Activated CD8-positive, alpha-beta memory T cell treated with anti-CD3 and anti-CD28 coated beads for 48 hours (primary cell): ENCODE measurements at places on chromosomes 5 and 9.

DNA sequence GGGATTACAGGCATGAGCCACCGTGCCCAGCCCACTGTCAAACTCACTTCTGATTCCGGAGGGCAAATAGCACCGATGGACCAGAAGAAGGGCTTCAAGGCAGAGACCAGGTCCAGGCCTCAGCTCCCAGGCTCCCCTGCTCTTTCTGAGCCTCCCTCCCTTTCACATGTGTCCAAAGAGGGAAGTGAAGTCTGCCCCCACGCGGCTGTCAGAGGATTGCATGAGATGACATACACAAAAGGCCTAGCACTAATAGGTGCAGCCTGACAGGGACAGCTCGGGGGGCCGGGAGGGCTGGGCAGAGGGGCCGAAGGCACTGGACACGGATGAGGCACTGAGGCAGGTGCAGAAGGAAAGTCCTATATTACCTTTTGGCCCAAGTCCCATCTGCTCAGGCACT, 16.1 kb downstream of the FBP1 start:
- no peak for DNase-seq

GRCh38 chr9:86347991-86348390, 6.2 kb downstream of the TUT7 start:
- DNase-seq = no peak

- DNase-seq = no peak
These were observed 348.4 kb upstream of the FTMT start for GRCh38 chr5:121503111-121503840.

GRCh38 chr5:42377496-42377895, 45.7 kb upstream of the GHR start:
- no peak for DNase-seq

DNA sequence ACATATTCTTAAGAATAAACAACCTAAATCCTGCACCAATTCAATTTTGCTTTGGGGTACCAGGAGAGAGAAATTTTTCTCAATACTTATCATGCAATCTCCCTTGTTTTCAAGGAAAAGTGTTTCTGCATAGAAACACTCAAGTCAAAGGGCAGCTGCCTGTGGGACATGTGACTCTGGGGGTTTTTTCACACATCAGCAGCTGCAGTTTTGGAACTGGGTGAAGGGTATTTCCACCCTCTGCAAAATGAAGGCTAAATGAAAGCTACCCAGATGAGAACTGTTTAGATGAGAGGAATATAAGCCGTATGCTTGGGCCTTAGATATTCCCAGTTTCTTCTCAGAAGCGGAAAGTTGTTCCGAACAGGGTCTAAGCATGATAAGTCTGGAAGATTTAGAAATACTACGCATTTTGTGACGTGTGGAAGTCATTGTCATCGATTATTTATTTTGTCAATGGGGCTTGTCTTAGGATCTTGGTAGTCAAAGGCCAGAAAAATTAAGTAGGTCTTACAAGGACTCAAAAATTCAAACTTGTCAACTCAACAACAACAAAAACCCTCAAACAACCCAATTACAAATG, 64.3 kb upstream of the BOD1 start:
- DNase-seq = no peak

- no peak for DNase-seq
These were observed 261.2 kb downstream of the ARL15 start for GRCh38 chr5:54049144-54049543.

- DNase-seq = no peak
These were observed 509.2 kb downstream of the CDH10 start for GRCh38 chr5:24135536-24135935.

GRCh38 chr9:136597141-136597885, 51.5 kb upstream of the NOTCH1 start:
- no peak for DNase-seq

DNA sequence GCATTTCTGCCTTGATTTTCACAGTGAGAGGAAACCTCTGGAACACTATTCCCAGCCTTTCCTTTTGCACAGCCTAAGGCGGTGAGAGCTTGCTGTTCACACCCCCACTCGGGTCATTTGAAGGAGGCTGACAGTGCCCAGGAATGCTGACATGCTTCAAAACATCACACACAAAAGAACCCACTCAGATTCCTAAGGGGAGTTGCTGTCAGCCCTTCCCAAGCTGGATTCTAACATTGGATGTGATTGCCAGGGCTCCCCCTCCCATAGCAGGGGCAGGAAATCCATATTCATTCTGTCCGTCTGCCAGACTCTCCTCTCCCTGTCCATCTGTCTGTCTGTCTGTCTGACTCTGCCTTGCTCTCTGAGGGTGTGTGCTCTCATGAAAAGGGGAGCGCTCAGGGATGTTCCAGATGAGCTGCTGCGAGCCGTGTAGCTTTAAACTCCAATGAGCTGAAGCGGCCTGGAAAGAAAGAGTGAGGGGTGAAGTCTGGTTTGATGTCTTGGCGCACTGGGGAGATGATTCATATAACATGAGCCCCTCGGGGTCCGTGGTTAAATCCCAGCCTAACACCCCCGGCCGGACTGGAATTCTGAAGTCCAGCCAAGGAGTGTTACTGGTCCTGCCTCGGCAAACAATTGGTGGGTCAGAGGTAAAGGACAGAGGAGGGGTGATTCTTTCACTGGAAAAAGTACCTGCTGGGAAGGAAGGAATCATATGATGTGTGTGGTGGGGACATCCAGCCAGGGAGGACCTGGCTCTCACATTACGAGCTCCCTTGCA, 517.0 kb downstream of the CCDC171 start:
- no peak for DNase-seq

GRCh38 chr9:2933165-2934095, 89.5 kb upstream of the PUM3 start:
- DNase-seq = no peak

DNA sequence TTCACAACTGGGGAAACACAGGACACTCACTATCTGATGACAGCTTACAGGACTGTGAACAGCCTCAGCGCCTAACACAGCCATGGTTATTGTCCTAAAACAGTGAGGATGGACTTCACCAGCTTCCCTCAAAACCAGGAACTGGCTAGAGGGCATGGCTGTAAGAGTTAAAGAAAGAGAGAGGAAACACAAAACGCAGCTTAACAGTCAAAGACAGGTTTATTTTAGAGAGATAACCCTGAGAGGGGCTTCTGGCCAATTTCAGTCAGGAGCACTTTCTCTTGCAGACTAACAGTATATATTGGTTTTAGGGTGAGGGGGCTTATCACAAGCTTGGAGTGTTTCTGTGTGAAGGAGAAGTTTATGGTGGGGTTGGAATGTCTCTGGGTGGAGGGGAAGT, 35.7 kb upstream of the RANBP17 start:
- no peak for DNase-seq

DNA sequence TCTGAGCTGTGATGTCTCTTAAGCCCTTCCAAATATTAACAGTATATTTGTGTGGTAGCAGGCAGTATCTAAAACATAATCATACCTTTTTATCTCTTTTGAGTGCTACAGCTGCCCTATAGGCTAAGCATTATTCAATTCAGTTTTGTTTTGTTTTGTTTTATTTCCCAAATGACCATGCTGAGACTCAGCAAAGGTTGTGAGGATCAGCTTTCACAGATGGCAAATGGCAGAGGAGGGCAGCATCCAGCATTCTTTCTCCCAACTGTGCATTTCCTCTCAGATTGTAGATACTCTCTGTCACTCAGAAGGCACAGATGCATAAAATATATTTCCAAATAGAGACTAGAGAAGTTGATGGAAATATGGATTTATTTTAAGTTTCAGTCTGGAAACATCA, 90.7 kb downstream of the DAPK1 start:
- DNase-seq = no peak

GRCh38 chr5:178335302-178336030, 102.9 kb upstream of the PHYKPL start:
- no peak for DNase-seq

DNA sequence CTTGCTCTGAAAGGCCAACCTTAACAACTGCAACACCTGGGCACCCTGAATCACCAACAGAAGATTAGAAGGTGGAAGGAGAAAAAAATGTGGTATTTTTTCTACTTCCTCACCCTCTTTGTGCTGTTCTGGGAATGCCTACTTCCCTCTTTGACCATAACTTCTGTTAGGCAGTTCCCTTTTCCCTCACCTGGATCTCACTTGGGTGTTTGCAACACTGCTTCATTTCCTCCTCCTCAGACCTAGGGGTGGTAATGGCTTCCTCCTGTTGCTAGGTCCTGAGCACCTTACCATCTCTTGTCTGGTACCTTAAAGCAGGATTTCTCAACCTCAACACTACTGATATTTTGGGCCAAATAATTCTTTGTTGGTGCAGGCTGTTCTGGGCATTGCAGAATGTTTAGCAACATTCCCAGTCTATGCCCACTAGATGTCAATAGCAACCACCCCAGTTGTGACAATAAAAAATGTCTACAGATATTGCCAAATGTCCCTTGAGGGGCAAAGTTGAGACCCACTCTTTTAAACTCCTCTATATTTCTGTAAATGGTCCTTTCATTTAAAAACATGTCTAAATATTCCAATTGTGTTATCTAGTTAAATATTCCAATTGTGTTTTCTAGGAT, 300.0 kb upstream of the VLDLR start:
- no peak for DNase-seq

GRCh38 chr5:40678460-40679147, 1.1 kb upstream of the PTGER4 start:
- DNase-seq = no peak

GRCh38 chr5:142749321-142749720, 20.9 kb upstream of the ARHGAP26 start:
- DNase-seq = no peak

GRCh38 chr5:66144834-66145390, 812 bp downstream of the SREK1 start:
- no peak for DNase-seq

DNA sequence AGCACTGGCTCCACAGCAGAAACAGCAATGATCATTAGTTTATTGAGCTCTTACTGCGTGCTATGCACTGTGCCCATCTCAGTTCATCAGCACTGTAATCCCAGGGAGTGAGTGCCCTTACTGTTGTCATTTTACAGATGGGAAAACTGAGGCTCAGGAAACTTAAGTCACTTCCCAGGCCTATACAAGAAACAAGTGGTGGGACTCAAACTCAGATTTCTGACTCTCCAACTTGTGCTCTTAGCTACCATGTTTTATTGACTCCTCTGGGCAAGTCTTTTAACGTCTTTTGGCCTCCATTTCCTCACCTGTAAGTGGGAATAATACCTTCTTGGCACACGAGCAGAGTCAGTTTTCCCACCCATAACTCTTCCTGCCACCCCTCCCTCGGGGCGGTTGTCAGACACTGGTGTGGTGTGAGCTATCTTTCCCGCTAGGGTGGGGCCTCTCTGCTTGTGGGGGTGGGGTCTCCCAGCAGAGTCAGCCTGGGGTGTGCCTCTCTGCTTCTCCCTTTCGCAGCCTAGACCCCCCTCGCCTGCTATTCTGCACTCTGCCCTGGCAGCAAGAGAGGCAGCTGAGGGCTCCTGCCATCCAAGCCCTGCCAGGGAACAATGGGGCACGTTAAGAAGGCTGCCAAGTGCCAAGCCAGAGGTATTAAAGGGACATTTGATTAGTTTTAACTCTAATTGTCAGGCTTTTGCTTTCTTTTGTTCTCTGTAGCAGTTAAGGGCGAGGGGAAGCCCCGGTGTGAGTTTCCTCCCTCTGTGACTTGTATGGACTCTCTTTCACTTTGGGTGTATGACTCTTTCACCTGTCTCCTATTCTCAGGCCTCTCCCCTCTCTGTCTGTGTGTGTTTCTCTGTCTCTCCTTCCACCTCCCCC, 12.1 kb downstream of the GALNT10 start:
- no peak for DNase-seq

DNA sequence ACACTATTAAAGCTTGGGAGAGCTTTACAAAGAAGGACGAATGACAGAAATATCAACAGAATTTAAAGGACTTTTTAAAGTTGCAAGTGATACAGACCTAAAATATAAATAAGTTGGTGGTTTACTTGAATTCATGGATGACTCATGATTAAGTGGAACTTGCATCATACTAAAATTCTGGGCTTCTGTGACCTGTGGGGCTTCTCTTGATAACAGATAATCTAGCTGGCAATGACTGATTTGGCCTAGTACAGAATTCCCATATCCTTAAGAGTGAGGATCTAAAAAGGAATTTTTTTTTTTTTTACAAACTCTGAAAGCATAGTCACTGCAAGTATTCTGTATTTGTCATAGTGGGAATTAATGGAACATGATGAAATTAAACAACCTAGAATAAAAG, 543.7 kb upstream of the SGCD start:
- DNase-seq = no peak

- no peak for DNase-seq
These were observed 4.8 kb upstream of the NFIL3 start for GRCh38 chr9:91428436-91428835.

DNA sequence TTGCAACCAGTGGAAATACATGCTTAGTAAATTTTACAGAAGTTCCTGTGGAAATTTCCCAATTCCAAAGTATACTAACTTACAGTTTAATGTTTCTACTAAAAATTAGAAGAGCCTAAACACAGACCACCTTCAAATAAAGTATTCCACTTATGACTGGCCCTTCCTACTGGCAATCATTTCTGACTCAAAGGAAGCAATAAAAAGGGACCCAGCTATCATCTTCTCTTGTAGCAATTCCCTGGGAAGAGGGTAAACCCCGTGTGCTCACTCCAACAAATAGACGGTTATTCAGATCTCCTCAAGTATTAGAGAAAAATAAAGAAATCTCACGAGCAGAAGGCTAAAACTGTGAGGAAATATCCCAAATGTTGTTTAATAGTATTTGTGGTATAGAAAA, 43.3 kb downstream of the GOLPH3 start:
- DNase-seq = no peak

- DNase-seq = no peak
These were observed 192.2 kb upstream of the CDKN2B start for GRCh38 chr9:22201256-22201655.

GRCh38 chr5:176545388-176545736, 3.8 kb upstream of the CDHR2 start:
- no peak for DNase-seq

- DNase-seq = no peak
These were observed 262.6 kb downstream of the ATPSCKMT start for GRCh38 chr5:9987101-9987500.
